ENCODE measurements at places on chromosomes 13 and 19. TPM values are rescaled to one million over a fixed set of nuclear protein-coding genes. Genes with fewer than 3 reads are reported as not detected.

The LGALS14 gene
- not detected for total RNA-seq

The PGLYRP1 gene
- not detected for total RNA-seq

The DAZAP1 gene
- total RNA-seq, result 217 TPM

The TMPRSS9 gene
- total RNA-seq, result not detected

The ZNF675 gene
- total RNA-seq, result 29.6 TPM

GRCh38 chr19:21094347-21095025 lies 12.5 kb downstream of the ZNF714 start:
- no peak for DNase-seq
- H3K27ac ChIP-seq, result no peak overlapping the region
- H3K4me3 ChIP-seq, result no peak overlapping the region
- H3K27me3 ChIP-seq, result no peaks in the 10 kb centered on the region
- peaks cover 63% of the 10 kb centered on the region for H3K36me3 ChIP-seq

DNA sequence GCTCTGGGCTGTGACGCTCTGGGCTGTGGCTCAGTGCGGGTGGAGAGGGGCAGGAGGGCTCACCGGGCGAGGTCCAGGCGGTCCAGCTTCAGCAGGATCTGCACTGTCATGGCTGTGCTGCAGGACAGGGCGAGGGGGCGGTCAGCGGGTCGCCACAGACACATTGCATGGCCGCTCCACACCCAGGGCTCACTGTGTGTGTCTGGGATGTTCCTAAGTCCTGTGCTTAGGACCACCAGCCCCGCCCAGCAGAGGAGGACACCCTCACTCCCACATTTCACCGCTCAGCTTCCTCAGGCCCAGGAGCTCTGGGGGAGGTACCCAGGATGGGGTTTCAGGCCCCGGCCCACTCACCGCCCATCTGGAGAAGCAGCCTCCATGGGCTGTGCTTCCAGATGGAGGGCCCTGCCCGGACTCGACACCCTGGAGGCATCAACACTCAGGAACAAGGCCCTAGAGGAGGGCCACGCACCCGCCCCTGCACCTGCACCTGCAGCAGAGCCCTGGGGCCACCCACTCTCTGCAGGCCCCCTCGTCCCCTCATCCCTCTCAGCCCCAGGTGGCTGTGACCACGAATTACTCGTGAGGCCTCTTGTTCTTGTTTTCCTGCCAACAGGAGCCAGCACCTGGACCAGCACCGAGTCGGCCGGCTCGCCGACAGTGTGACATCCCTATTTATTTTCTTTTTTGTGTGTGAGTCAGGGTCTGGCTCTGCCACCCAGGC lies 9.7 kb upstream of the CERS1 start:
- no peaks in the 10 kb centered on the region for H3K27me3 ChIP-seq
- H3K4me1 ChIP-seq, result no peaks in the 10 kb centered on the region
- no peak overlapping the region for H3K4me3 ChIP-seq
- no peak overlapping the region for H3K27ac ChIP-seq
- peaks cover 8% of the 10 kb centered on the region for H3K36me3 ChIP-seq
- no peak for DNase-seq

GRCh38 chr13:63595811-63596210 lies 2180.2 kb upstream of the PCDH20 start:
- no peak overlapping the region for H3K4me3 ChIP-seq
- no peaks in the 10 kb centered on the region for H3K27me3 ChIP-seq
- H3K4me1 ChIP-seq, result no peaks in the 10 kb centered on the region
- H3K27ac ChIP-seq, result no peak overlapping the region
- DNase-seq, result no peak
- no peaks in the 10 kb centered on the region for H3K36me3 ChIP-seq

DNA sequence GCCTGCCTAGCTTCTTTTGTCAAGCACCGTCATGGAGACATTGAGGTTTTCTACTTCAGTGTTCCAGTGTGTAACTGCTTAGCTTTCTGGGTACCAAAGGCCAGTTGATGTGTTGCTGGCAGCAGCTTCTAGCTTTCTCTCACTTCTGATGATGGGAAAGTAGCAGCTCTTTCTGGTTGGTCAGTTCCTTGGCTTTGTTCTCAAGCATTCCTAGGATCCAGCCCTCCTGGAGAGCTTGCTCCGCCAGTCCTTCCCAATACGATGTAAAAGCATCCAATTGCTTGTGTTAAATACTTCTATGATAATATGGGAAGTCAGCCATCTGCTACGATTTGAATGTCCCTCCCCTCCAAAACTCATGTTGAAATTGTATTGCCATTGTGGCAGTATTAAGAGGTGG lies 182.8 kb downstream of the UGGT2 start:
- no peak for DNase-seq
- peaks cover 2% of the 10 kb centered on the region for H3K27me3 ChIP-seq
- no peak overlapping the region for H3K27ac ChIP-seq
- H3K4me1 ChIP-seq, result no peaks in the 10 kb centered on the region
- no peak overlapping the region for H3K4me3 ChIP-seq
- H3K36me3 ChIP-seq, result no peaks in the 10 kb centered on the region

DNA sequence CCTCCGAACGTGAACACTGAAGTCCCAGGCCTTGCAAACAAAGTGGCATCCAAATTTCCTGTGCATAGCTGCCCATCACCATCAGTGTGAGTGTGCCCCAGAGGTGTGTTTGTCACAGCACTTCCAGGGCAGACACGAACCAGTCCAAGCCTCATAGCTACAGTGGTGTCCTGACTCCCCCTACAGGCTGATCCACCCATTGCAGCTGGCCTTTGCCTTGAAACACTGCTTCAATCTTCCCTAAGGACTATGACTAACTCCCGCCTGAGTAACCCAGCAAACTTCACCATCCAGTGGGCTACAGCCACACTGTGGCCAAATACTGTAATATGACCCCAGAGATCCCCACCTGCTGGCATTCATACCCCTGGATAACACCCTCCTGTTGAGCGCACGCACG lies 3.9 kb downstream of the ZNF266 start:
- H3K4me1 ChIP-seq, result peaks cover 14% of the 10 kb centered on the region
- peaks cover 70% of the 10 kb centered on the region for H3K36me3 ChIP-seq
- no peak overlapping the region for H3K27ac ChIP-seq

DNA sequence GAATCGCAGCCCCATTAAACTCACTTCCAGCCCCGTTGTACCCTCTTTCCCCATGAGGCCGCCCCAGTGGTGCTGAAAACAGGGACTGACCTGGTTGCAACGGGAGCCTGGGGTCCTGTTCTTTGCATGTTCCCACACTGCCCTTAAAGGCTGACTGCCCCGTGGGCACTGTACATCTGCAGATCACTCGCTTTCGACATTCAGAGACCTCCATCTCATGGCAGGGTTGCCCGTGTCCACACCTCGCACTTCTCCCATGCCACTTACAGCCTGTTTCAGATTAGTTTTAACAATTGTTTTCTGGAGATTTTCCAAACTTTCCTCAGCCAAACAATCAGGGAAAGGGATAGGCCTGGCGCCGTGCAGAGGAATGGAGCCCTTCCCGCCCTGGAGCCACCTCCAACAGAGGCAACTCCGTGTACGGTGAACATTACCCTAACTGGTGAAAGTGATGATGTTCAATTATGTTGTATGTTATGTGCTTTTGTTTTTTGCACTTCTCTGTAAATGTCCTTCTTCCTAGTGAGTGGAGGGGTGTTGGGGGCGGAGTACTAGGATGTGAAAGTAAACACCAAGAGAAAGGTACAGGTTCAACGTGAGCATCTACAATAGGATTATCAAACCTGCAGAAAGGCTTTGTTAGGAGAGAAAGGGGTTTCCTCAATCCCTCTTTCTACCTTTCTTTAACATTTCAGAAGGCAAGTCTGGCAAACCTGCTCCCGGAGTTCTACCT lies 262.8 kb downstream of the FOXO1 start:
- H3K4me1 ChIP-seq, result peaks cover 18% of the 10 kb centered on the region
- H3K27ac ChIP-seq, result no peak overlapping the region
- no peak for DNase-seq
- H3K27me3 ChIP-seq, result no peaks in the 10 kb centered on the region

DNA sequence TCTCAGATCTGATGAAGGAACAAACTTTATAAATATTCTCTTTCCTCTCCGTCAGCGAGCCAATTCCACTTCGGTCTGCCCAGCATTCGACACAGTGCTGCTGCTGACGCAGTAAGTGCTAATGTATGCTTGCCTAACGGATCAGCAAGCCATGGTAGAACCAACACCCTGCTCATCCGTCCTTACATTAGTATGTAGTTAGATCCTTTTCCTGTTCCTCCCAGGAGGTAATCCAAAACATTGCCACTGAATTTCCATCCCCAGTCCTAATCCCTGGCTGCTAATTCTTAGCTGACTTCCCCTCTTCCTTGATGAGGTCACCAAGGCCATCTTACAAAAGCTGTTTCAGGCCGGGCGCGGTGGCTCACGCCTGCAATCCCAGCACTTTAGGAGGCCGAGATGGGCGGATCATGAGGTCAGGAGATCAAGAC lies 88.0 kb downstream of the STARD13 start:
- H3K4me3 ChIP-seq, result no peak overlapping the region
- H3K27me3 ChIP-seq, result peaks cover 7% of the 10 kb centered on the region
- DNase-seq, result no peak
- peaks cover 5% of the 10 kb centered on the region for H3K4me1 ChIP-seq

- H3K36me3 ChIP-seq, result no peaks in the 10 kb centered on the region
- H3K27me3 ChIP-seq, result peaks cover 4% of the 10 kb centered on the region
- DNase-seq, result no peak
- no peaks in the 10 kb centered on the region for H3K4me1 ChIP-seq
These were observed 200.3 kb downstream of the KCTD12 start for GRCh38 chr13:76685938-76686337.

- H3K36me3 ChIP-seq, result no peaks in the 10 kb centered on the region
- no peaks in the 10 kb centered on the region for H3K27me3 ChIP-seq
- no peaks in the 10 kb centered on the region for H3K4me1 ChIP-seq
- no peak overlapping the region for H3K4me3 ChIP-seq
- no peak overlapping the region for H3K27ac ChIP-seq
- no peak for DNase-seq
These were observed 516.3 kb upstream of the HTR2A start for GRCh38 chr13:47413112-47413511.

GRCh38 chr13:46721054-46721453 lies 75.9 kb downstream of the ESD start:
- no peaks in the 10 kb centered on the region for H3K27me3 ChIP-seq
- H3K36me3 ChIP-seq, result peaks cover 22% of the 10 kb centered on the region
- no peak overlapping the region for H3K4me3 ChIP-seq
- DNase-seq, result peak; percentile 36
- peaks cover 13% of the 10 kb centered on the region for H3K4me1 ChIP-seq
- no peak overlapping the region for H3K27ac ChIP-seq

GRCh38 chr19:17560205-17560595 lies 4.8 kb downstream of the COLGALT1 start:
- H3K27me3 ChIP-seq, result no peaks in the 10 kb centered on the region
- no peak overlapping the region for H3K27ac ChIP-seq
- peaks cover 18% of the 10 kb centered on the region for H3K36me3 ChIP-seq
- H3K4me1 ChIP-seq, result peaks cover 18% of the 10 kb centered on the region

DNA sequence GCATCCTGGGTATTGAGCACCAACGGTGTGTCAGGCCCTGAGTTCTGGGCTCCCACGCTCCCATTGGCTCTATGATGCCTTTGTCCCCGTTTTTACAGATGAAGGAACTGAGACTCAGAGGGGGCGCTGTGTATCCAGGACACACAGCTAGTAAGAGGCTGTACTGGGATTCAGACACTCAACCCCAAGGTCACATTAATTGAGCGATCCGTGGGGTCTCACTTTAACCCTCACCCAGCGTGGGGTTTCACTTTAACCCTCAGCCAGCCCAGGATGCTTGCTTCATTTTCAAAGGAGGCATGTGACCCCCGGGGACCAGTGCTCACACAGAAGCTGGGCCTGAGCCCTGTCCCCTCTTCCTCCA lies 42.6 kb downstream of the CYP4F22 start:
- peak overlapping the region; percentile 78 for H3K27ac ChIP-seq
- H3K36me3 ChIP-seq, result peaks cover 2% of the 10 kb centered on the region

DNA sequence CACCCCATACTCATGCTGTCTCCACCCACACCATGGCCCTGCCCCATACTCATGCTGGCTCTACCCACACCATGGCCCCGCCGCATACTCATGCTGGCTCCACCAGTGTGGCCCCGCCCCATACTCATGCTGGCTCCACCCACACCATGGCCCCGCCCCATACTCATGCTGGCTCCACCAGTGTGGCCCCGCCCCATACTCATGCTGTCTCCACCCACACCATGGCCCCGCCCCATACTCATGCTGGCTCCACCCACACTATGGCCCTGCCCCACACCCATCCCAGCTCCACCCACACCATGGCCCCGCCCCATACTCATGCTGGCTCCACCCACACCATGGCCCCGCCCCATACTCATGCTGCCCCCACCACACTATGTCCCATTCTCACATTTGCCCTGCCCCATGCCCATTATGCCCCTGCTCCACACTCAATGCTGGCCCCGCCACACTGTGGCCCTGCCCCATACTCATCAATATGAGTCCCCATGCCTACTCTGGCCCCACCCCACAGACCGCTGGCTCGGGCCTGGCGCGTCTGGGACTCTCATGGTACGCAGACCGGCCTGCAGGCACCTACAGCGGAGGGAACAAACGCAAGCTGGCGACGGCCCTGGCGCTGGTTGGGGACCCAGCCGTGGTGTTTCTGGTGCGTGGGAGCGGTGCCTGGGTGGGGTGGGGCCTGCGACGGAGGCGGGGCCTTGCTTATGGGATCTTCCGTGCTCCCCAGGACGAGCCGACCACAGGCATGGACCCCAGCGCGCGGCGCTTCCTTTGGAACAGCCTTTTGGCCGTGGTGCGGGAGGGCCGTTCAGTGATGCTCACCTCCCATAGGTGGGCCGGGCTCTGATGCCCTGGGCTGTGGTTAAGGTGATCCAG lies 3.7 kb upstream of the ARHGAP45 start:
- H3K27ac ChIP-seq, result no peak overlapping the region
- peaks cover 11% of the 10 kb centered on the region for H3K4me1 ChIP-seq
- H3K27me3 ChIP-seq, result no peaks in the 10 kb centered on the region
- no peak overlapping the region for H3K4me3 ChIP-seq

DNA sequence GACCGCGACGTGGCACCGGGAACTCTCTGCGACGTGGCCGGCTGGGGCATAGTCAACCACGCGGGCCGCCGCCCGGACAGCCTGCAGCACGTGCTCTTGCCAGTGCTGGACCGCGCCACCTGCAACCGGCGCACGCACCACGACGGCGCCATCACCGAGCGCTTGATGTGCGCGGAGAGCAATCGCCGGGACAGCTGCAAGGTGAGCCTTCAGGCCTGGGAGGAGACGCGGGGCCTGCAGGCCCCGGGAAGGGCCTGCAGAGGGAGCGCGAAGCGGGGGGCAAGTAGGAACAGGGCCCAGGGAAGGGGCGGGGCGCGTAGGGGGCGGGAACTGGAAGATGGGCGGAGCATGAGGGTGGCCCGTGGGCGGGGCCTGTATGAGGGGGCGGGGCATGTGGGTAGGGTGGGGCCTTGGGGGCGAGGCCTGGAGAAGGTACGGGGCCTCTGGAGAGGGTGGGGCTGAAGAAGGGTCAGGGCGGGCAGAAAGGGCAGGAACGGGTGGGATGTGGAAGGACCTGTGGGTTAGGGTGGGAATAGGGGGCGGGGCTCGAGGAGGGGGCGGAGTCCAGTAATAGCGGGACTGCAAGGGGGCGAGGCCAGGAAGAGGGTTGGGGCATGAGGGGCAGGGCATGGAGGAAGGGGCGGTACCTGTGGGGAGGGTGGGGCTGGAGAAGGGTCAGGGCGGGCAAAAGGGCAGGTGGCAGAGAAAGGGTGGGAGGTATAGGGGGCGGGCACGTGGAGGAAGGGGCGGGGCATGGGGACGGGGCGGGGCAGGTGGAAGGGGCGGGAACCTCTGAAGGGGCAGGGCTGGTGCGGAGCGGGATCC lies 2.5 kb downstream of the CFD start:
- H3K27ac ChIP-seq, result no peak overlapping the region
- H3K4me3 ChIP-seq, result peak overlapping the region; percentile 74
- H3K36me3 ChIP-seq, result no peaks in the 10 kb centered on the region
- peaks cover 20% of the 10 kb centered on the region for H3K27me3 ChIP-seq

- no peaks in the 10 kb centered on the region for H3K27me3 ChIP-seq
- H3K4me3 ChIP-seq, result no peak overlapping the region
- no peak overlapping the region for H3K27ac ChIP-seq
- no peaks in the 10 kb centered on the region for H3K4me1 ChIP-seq
- no peak for DNase-seq
- H3K36me3 ChIP-seq, result no peaks in the 10 kb centered on the region
These were observed 726.0 kb upstream of the ARGLU1 start for GRCh38 chr13:107293924-107294323.
